Activated CD4-positive, CD25-positive, alpha-beta regulatory T cell treated with anti-CD3 and anti-CD28 coated beads, Interleukin-2, amount 50 U/mL, for 16 hours (primary cell): ENCODE measurements at places on chromosomes 12 and 14.

GRCh38 chr12:50862316-50862715 lies 19.6 kb downstream of the TMPRSS12 start:
- no peak for DNase-seq

- DNase-seq = no peak
These were observed 556.5 kb downstream of the LRFN5 start for GRCh38 chr14:42163136-42163535.

DNA sequence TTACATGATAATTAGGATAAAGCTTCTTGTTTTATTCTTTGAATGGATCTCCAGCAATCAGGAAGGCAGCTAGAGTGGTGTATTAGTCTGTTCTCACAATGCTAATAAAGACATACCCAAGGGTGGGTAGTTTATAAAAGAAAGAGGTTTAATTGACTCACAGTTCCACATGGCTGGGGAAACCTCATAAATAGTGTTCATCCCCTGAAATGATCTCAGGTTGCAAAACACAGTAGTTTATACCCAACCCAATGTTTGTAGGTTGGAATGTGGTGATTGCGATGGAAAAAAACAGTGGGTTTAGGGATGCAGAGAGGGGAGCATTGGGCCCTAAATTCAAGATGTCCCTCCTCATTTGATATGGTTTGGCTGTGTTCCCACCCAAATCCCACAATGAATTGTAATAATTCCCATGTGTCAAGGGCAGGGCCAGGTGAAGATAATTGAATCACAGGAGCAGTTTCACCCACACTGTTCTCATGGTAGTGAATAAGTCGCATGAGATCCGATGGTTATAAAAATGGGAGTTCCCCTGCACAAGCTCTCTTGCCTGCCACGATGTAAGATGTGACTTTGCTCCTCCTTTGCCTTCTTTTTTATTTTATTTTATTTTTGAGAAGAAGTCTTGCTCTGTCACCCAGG lies 11.5 kb downstream of the MUCL1 start:
- no peak for DNase-seq

- DNase-seq = no peak
These were observed 37.1 kb upstream of the KITLG start for GRCh38 chr12:88617352-88617751.

GRCh38 chr12:109127533-109128242 lies 11.3 kb downstream of the ACACB start:
- no peak for DNase-seq

DNA sequence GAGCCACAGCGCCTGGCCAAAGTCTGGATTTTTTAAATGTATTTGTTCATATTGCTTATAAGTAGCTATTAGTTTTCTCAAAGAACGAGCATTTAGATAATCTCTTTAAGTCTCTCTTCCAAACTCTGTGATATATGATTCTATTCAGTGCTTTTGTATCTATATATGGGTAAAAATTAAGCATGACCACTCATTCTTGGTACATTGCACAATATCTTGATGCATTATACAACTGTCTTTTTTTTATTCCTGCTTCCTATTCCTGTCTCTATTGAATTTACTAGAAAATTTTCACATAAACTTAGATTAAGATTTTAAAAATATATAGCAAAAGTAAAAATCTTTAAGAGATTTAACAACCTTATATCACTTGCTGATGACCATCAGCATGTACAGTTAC lies 29.1 kb downstream of the SOCS2 start:
- DNase-seq = no peak

- no peak for DNase-seq
These were observed 903 bp upstream of the NT5DC3 start for GRCh38 chr12:103841690-103842584.

- DNase-seq = no peak
These were observed 30.1 kb downstream of the MAX start for GRCh38 chr14:65072256-65072655.

GRCh38 chr12:31868965-31869364 lies 90.2 kb upstream of the RESF1 start:
- DNase-seq = no peak

DNA sequence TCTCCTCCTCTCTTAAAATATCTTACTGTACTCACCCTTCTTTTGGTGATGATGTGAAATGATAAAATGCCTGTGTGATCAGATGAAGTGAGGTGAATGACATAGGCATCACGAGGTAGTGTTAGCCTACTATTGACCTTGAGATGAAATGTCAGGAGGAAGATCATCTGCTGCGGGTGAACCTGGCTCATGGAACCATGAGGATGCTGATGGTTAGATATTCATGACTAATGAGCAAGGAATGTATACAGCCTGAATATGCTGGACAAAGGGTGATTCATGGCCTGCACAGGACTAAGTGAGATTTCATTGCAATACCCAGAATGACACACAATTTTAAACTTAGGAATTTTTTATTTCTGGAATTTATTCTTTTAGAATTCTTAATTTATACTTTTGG lies 89.6 kb downstream of the DAAM1 start:
- DNase-seq = no peak

DNA sequence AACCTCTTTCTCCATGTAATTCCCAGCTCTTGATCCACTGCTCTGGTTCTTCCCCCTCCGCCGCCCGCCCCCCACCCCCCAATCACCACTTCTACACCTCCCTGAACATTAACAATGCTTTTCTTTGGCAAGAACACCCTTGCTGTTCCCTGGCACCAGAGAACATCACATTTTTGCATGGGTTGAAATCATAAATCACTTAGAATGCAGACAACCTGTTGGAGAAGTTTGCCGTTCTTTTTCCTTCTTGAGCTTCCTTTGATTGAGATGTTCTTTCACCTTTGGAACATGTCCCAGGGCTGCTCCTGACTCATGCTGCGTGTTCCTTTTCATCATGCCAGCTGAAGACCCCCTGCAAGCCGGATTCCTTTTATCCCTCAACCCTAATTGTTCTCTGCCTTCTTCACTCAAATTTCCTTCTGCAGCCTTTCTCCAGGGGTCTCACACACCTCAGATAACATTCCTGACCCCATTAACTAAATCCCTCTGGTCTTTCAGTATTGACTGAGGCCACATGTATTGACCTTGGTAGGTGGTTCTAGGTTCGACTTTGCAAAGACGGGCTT lies 294.1 kb upstream of the TMPO start:
- no peak for DNase-seq

DNA sequence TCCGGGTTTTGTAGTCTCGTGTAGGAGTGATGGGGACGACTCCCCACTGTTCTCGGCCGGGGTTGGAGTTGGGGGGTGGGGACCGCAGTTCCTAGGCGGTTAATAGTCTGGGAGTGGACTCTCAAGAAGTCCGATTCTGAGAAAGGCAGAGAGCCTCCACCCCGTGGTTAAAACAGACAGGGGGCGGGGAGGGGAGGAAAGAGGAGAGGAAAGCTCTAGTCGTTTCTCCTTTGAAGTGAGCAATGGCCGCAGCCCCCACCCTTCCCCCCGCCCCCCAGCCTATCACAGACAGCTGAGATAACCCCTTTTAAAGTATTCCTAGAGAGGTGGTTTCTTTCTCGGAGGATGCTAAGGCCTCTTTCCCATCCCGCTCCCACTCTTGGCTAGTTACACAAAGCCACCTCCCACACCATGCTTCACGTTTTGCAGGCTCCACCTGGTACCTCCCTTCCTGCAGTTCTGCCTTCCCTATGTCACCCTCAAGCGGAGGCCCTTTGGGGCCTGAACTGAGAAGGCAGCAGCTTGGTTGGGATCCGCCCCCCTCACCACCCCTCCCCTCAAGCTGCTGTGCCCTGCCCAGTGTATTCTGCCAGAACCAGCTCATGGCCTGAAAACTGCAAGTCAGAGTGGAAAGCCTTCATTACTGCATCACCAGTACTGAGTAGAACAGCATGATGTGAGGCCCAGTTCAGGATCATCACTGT lies 853 bp downstream of the USP5 start:
- peak; percentile 56 for DNase-seq

GRCh38 chr12:47910486-47910885 lies 5.7 kb upstream of the VDR start:
- no peak for DNase-seq

GRCh38 chr12:123389560-123390351 lies 5.8 kb downstream of the KMT5A start:
- DNase-seq = no peak

GRCh38 chr14:102539544-102540314 lies 30.2 kb upstream of the ANKRD9 start:
- no peak for DNase-seq

DNA sequence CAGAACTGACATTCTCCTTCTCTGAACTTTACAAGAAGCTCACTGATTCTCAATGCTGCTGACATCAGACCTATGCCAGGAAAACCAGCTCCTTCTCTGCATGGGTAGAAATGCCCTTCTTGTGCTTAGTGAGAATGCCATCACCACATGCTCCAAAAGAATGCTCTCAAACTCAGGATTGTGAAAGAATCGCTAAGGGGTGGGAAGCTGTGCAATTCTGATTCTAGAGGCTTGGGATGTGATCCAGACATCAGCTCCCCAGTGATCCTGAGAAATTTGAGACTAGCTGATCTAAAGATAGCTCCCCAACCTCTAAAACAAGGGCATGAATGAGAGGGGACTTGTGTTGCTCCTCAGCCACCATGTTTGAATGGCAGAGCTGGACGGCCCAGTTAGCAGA lies 113.2 kb downstream of the DPF3 start:
- DNase-seq = no peak

DNA sequence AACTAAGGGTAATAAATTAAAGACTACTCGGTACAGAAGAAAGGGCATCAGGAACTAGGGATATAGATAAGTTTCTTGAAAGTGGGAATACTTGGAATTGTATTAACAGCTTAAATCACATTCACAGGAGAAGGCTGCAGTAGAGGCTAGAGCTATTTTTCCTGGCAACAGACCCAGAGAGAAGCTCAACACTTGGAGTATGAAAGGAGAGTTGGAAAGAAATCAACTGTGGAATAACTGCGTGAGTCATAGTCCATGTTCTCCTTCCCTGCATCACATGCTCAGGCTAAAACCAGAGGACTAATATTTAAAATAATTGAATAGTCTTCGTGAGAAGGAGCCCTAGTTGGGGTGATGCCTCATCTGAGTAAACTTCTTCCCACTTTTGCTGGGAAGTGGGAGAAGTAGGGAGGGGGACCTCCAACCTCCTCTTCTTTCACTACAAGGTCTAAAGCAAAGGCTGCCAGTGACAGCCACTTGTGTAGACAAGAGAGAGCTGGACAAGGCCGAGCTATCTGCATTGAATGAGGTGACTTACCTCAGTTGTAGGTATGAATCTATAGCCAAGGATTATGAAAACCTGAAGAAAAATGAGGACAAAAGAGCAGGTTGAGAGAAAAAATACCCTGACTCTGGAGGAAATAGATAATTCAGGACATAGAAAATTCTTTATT lies 32.7 kb downstream of the DYRK2 start:
- DNase-seq = no peak

GRCh38 chr12:97757481-97758193 lies 295.0 kb downstream of the RMST start:
- no peak for DNase-seq
